ENCODE measurements at places on chromosomes 6 and 20.

- no peak for DNase-seq
These were observed 21.2 kb upstream of the ABT1 start for GRCh38 chr6:26575494-26575939.

- no peak for DNase-seq
These were observed 72.8 kb downstream of the MAP3K5 start for GRCh38 chr6:136719280-136720044.

DNA sequence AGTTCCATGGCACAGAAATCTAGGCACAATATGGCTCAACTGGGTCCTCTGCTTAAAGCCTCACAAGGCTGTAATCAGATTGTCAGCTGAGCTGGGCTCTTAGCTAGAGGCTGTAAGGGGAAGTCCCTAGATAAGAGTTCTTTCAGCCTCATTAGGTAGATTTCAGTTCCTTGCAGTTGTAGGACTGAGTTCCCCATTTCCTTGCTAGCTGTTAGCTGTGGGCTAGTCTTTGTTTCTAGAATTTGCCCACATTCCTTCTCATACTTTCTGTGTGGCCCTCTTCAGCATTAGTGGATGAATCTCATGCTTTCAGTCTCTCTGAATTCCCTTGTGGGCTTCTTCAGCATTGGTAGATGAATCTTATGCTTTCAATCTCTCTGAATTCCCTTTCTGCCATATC is 71.0 kb upstream of the MRAP2 start:
- no peak for DNase-seq

- no peak for DNase-seq
These were observed 391.5 kb downstream of the CD83 start for GRCh38 chr6:14509120-14509519.

GRCh38 chr6:24752917-24753492 is 21.7 kb upstream of the GMNN start:
- DNase-seq: no peak

Measured in T-helper 22 cell (primary cell).